Cerebellar cortex (tissue), 1 donor: ENCODE measurements at places on chromosomes 11 and 22.

DNA sequence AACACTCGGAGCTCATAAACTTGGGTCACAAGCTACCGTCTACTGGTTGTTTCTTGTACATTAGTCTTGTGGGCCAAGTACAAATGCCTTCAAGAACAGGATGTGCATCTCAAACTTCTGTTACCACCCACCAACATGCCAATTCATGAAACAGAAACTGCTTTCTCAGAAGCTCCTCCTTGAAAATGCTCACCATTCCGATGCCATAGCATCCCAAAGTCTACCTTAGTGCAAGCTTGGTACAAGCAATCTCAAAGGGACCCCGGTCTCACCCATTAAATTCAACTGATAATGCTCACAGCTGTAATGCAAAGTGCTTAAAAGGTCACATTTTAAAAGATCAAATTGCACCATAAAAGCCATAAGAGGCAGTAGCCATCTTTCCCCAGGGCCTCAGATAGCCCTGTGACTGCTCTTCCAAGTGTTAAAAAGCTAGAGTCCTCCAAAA, 31.8 kb upstream of the CCDC34 start:
- no peak for DNase-seq

GRCh38 chr11:36069576-36070212, 125.8 kb downstream of the LDLRAD3 start:
- peak; percentile 92 for DNase-seq

GRCh38 chr11:62341588-62341987, 4.3 kb downstream of the ASRGL1 start:
- DNase-seq, result no peak

DNA sequence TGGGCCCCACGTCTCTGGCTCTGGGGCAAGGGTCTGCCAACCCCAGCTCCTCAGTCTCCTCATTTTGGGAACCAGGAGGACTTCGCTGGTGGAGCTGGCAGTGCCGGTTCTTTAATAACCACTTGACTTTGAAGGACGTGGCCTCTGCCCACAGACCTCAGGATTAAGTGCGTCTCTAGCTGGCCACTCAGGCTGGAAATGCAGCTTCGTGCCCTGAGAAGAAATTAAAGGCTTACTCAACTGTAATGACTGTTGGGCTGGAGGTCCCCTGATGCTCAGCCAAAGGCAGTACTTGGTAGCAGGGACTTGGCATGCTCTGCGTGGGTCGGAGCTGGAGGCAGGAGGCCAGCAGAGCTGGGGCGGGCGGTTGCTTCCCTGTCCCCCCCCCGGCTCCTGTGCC, 16.7 kb upstream of the PARVG start:
- no peak for DNase-seq

DNA sequence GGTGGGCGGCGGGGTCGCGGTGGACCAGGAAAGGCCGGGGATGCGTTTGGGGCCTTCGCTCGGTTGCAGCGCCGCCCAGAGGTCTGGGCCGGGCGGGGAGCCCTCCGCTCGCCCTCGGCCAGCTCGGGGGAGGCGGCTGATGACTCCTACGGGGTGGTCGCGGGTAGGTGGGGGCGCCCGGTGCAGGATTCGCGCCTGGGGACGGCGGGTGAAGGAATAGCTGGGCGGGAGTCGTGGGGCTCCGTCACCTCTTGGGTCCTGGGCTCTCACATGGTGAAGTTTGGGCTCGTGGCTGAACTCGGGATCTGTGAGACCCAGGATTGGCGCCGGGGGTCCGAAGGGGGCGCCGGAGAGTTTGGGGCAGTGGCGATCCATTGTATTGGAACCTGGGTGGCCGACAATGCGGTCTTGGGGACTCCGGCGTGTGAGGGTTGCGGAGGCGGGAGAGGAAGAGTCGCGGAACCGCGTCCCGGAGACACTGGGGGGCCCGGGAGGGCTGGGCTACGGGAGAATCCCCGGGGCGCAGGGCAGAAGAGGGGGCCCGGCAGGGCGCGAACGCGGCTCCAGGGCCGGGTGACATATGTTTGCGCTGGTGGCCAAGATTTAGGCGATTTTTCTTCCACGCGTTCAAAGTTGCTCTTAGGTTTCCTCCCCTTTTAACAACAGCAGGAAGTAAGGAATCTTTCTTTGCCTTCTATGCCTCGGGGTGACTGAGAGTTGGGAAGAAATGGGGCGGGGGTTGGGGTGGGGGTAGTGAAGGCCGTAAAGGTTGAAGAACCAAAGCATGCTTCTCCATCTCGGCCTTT, 935 bp downstream of the QSER1 start:
- DNase-seq, result peak; percentile 53

- no peak for DNase-seq
Measured at GRCh38 chr11:108873310-108873709, 208.4 kb downstream of the DDX10 start.

DNA sequence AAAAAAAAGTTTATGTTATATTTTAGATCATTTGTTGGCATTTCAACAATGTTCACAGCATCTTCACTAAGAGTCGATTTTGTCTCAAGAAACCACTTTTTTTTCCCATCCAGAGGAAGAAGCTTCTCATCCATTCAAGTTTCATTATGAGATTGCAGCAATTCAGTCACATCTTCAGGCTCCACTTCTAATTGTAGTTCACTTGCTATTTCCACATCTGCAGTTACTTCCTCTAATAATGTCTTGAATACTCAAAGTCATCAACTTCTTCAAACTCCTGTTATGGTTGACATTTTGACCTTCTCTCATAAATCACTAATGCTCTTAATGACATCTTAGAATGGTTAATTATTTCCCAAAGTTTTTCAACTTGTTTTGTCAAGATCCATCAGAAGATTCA, 61.3 kb upstream of the CHORDC1 start:
- DNase-seq, result no peak

- no peak for DNase-seq
Measured at GRCh38 chr11:44572884-44573283, 7.4 kb downstream of the CD82 start.

DNA sequence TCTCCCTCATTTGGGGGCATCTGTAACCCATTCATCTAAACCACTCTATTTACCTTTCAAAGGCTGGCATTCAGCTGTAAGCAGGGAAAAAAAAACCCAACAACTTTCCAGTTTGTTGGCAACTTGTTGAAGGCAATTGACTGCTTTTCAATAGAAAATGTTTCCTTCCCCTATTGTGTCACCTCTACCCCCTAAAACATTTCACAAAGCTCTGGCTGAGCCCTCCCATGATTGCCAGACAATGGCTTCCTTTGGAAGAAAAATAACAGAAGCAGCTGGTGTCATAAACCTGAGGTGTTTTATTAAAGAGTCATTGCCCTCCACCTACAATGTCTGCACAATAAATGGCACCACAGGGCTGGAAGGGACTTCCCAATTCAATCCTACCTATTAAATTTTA, 22.1 kb upstream of the PSMA1 start:
- no peak for DNase-seq
